ENCODE measurements at places on chromosomes 7 and 10.

DNA sequence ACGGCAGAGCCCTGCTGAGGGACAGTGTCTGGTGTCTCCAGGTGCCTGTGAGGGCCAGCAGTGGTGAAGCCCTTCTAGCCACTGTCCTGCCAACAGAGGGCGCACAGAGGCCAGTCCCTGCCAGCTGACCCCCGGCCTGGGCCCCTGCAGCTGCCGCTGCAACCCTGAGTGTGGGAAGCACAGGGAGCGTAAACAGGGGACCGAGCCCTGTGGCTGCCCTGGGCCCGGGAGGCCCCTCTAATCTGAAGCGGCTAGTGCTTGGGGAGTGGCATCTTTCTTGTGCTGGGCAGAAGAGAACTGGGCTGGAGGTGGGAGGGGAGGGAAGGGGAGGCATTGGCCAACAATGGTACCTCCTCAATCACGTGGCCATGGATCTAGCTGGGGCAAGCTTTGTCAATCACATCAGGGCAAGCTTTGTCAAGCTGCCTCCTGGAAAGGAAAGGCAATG lies 34.6 kb downstream of the TRIM8 start:
- DNase-seq, result no peak

DNA sequence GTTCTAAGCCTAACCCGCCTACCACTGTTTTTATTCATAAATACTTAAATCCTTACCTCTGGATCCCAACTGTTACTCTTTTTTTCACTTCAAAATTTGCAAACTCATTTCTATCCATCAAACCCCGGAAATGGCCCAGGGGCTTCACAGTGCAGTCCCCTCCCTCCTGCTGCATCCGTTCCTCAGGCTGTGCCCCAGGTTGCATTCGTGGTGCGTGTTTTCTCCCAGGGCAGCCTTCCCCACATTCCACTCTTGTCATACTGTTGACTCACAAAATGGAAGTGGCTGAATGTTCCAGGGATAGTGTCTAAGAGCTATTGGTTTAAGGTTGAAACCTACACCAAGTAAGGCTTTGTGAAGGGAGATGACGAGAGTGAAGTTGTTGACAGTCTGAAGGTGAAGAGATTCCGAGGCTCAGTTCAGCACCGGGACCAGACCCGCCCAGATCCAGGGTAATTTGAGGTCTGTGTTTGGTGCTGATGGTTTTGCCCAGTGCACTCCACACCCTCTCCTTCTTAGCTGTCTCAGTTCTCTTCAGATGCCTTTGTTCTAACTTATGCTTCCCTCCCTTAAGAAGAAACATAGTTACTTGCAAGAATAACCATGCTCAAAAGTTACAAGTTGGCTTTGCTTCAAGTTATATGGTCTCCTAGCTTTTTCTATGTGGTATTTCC lies 7.7 kb downstream of the INSIG1 start:
- DNase-seq, result no peak

DNA sequence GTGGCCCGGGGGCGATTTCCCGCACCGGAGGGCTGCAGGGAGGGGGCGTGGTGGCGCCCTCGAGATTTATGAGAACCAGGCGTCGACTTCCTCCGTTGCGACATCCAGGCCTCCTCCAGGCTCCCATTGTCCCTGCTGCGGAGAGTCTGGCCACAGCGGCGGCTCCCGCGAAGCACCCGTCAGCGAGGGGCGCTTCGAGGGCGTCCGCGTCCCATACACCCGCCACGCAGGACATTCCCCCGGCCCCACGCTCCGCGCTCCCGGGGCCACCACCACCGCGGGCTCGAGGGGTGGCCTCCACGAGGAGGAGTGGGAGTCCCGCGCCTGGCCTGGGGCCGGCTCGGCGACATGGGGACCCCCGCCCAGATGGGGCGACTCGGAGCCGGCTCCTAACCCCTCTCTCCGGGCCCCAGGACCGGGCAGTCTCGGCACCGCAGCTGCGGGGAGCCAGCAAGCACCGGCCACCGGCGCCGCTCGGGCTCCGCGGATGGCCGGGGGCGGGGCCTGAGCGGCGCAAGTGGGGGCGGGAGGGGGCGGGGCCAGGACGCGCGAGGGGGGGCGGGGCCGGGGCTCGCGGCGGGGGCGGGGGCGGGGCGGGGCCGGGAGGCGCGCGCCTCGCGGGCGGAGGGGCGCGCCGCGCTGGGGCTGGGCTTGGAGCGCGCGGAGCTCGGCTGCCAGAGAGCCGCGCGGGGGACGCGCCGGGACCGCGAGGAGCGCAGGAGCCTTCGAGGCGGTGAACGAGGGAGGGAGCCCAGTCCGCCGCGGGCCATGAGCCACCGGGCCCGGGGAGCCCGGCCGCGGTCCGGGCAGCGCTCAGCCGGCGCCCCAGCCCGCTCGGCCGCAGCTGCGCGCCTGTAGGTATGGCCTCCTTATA lies at the start of gene SH2B2:
Gene SH2B2, plus strand, starts transcription at position 632 of the 874 bp plus-strand sequence. CDS start 13,683 bp downstream, outside the sequence.
- DNase-seq, result no peak

- no peak for DNase-seq
Observed at GRCh38 chr7:77813180-77813579, 14.6 kb downstream of the PHTF2 start.

GRCh38 chr7:115230882-115231571 lies 309.1 kb downstream of the MDFIC start:
- DNase-seq, result no peak

- DNase-seq, result no peak
Observed at GRCh38 chr7:34401776-34402175, 256.2 kb upstream of the NPSR1 start.

- no peak for DNase-seq
Observed at GRCh38 chr7:44063894-44064651, 1.3 kb downstream of the PGAM2 start.

GRCh38 chr7:1610678-1611302 lies 41.0 kb upstream of the PSMG3 start:
- no peak for DNase-seq

GRCh38 chr10:26441491-26442214 lies 3.5 kb downstream of the APBB1IP start:
- DNase-seq, result no peak

- no peak for DNase-seq
Observed at GRCh38 chr10:97888641-97889262, 39.1 kb downstream of the GOLGA7B start.

DNA sequence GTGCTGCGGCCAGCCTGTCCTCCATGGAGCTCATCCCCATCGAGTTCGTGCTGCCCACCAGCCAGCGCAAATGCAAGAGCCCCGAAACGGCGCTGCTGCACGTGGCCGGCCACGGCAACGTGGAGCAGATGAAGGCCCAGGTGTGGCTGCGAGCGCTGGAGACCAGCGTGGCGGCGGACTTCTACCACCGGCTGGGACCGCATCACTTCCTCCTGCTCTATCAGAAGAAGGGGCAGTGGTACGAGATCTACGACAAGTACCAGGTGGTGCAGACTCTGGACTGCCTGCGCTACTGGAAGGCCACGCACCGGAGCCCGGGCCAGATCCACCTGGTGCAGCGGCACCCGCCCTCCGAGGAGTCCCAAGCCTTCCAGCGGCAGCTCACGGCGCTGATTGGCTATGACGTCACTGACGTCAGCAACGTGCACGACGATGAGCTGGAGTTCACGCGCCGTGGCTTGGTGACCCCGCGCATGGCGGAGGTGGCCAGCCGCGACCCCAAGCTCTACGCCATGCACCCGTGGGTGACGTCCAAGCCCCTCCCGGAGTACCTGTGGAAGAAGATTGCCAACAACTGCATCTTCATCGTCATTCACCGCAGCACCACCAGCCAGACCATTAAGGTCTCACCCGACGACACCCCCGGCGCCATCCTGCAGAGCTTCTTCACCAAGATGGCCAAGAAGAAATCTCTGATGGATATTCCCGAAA lies 2.7 kb downstream of the PIK3CG start:
- DNase-seq, result no peak

DNA sequence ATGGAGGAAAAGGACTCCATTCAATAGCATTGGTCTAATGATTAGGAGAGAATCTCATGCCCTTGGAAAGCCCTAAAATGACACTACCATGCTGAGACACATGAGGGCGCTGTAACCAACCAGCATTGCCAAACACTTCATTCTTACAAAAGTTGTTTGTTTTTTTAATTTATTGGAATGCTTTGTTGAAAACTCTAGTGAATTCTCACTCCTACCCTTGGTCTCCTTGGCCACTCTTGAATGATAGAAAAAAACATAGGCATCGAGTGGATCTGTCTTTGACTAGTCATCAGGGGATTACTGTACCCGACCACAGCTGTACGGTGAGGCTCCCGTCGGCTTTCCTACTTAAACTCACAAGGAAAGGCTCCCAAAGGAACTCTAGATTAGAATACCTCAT lies 29.3 kb upstream of the ADD3 start:
- DNase-seq, result peak; percentile 59

DNA sequence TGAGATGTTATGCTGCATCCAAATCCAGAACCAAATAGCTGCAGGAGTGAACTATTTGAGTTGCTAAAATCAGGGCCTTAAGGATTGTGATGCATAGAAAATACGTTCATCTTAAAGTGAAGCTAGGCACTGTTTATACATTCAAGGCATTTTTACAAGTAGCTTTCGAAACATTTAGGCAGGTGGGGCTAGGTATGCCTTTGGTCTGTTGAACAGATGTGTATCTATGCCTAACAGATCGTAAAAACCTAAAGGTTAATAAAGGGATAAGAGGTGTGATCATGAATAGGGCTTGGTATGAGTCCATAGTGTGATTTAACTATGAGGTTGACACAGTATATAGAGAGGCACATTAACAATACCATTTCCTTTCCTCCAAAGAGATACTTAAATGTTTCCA lies 262.5 kb downstream of the SEMA3D start:
- no peak for DNase-seq

GRCh38 chr10:97667463-97667862 lies 19.6 kb downstream of the AVPI1 start:
- no peak for DNase-seq

DNA sequence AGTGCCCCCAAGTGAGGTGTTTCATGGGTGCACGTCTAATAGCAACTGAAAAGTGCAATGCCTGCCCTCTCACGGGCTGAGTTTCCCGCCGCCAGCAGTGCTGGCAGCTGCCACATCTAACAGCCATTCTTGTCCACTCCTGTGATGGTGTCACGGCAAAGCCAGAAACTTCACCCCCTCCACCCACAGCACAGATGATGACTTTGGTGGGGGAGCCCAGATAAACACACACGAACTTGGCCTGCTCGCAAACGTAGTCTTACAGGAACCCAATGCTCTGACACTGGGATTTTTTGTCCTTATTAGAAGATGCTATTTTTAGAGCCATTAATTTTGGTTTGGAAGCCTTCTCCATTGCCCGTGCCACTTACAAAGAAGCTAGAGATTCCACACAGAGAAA lies 26.7 kb downstream of the CPXM2 start:
- DNase-seq, result no peak

GRCh38 chr7:140989068-140989467 lies 25.7 kb downstream of the MRPS33 start:
- DNase-seq, result no peak

DNA sequence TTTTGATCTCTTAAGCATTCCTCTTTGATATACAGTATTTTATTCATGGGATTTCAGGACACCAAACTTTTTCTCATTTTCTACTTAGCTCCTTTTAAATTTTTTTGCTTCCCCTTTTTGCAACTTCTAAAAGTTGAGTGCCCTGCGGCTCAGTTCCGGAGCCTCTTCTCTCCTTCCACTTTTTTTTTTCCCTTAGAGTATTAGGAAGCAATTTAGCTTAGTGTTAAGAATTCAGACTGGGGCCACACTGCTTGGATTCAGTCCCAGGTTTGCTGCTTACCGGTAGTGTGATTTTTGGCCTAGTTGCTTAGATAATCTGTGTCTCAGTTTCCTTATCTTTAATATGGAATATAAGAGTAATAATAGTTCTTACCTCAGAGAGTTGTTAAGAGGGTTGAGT lies 3.4 kb downstream of the STAM start:
- no peak for DNase-seq

GRCh38 chr10:122445469-122445868 lies 9.0 kb upstream of the ARMS2 start:
- no peak for DNase-seq

DNA sequence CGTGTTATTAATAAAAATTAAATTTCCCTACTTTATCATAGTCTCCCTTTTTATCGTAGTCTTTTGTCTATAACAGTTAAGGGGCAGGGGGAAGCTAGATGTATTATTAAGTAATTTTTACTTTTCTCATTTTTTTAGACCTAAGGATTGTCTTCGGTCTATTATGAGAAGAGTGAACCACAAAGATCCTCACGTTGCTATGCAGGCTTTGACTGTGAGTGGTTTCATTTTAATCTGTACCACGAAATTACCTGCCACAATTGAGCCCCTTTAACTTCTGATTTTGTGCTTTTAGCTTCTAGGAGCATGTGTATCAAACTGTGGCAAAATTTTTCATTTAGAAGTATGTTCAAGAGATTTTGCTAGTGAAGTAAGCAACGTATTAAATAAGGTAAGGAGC lies 40.6 kb downstream of the STAM start:
- DNase-seq, result no peak

GRCh38 chr10:97494863-97495506 lies 3.2 kb downstream of the MMS19 start:
- no peak for DNase-seq

GRCh38 chr10:11045995-11046775 lies 28.5 kb downstream of the CELF2 start:
- no peak for DNase-seq

DNA sequence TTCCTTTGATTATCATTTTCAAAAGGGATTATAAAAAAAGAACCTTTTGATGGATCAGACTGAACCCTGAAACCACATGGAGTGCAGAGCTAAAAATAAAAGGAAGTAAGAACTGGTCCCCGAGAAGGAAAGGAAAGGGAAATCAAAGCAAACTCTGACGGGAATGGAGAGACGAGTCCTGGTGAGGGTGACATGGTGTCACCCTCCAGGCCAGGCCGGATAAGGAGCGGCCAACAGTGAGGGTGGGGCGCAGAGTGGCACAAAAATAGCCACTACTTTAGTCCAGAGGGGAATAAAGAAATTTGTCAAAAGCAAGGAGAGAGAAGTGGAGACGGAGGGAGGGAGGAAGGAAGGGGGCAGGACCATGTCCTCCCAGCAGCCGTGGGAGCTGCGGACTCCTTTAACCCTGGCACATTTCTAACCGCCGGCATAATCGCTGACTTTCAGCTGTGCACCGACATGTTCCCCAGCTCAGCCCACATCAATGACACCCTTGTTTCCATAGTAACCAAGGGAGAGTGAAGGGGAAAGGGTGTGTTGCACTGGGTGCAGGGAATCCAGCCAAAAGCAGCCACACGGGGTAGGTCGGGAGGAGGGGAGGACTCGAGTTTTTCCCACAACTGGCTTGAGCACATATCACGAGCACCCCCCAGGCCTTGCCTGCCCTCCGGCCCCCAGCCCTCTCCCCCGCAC lies 29.7 kb downstream of the TRIM8 start:
- DNase-seq, result peak; percentile 24

- DNase-seq, result no peak
Observed at GRCh38 chr10:75280236-75280635, 44.5 kb upstream of the COMTD1 start.

GRCh38 chr10:61752111-61753011 lies 89.6 kb downstream of the CABCOCO1 start:
- DNase-seq, result no peak

- DNase-seq, result no peak
Observed at GRCh38 chr7:136687693-136688322, 180.6 kb upstream of the CHRM2 start.

DNA sequence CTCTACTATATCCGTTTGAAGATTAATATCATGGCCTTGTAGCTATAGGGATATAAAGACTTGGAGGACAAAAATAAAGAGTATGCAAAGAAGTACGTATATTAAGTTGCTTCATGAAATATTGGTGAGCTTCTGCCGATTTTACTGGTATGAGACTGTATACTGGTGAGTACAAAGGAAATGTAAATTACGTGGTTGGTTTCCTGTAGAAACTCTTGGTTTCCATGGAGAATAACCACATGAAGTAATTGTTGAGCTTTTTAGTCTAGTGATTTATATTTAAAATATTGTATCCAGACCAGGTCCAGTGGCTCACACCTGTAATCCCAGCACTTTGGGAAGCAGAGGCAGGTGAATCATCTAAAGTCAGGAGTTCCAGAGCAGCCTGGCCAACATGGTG lies 32.2 kb upstream of the GLI3 start:
- no peak for DNase-seq
